ENCODE measurements at places on chromosomes 1 and 21.

DNA sequence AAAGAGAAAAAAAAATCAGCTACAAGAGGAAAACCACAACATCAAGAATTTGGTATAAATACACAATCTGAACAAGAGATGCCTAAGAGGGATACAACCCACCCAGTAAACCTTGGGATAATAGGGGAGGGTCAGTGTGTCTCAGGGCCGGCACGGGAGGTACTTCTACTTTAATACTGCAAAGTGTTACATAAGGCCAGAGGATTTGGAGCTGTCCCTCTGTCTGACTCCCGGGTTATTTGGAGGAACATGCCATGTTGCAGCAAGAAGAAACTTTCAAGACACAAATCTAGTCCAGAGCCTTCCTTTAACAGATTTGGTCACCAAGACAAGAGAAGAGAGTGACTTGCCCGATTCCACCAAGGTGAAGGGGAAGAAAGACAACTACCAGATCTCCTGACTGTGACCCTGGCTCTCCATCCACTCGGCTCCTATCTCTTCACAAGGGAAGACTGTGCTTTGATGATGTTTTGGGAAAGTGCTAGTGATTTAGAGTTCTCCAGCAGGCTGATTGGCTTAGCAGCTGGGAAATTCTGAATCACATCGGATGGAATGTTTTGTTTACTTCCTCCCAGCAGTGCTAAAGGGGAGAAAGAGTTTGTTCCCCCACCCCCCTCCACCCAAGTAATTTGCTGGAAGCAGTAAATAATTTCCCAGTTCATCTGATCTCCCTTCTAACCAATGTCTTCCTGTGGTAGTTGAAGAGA is 29.3 kb downstream of the SGIP1 start:
- no peak for DNase-seq

DNA sequence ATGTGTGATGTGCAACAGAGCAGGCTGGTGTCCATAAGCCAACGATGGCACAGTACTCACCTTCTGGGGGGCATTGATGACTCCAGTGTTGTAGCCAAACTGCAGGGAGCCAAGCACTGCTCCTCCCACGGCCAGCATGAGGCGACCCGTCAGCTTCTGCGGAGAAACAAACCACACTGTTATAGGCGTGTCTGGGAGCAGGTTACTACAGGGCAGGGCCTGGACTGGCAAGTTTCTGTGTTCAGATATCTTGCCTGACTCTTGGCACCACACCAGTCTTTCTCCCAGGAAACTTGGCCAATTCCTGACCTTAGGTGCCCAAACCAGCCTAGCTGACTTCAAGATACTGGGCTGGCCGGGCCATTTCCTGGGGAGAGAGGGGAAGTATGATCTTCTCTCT is 15.5 kb downstream of the SLC2A1 start:
- DNase-seq, result no peak

GRCh38 chr1:183223467-183223866 is 37.4 kb downstream of the LAMC2 start:
- no peak for DNase-seq

GRCh38 chr1:203559523-203559922 is 65.6 kb downstream of the OPTC start:
- DNase-seq, result no peak

DNA sequence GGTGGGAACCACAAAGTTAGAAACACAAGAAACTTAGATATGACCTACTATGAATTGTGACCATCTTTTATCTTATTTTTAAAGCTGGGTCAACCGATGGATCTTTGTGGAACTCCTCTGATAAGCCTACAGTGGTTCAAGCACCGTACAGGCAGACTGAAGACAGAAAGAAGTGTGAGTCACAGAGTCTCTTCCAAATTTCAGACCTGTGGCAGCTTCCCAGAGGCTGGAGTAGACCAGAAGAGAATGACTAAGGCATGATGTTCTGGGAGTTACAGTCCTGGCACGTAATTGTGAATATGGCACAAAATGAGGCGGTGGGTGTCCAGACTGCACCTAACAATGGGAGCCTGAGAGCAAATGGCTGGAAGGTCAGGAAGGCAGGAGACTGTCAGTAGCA is 70.0 kb downstream of the LMO4 start:
- DNase-seq, result no peak

- no peak for DNase-seq
These were observed 1.1 kb upstream of the SLC2A7 start for GRCh38 chr1:9027307-9027706.

GRCh38 chr1:214506972-214507431 is 44.4 kb downstream of the PTPN14 start:
- DNase-seq, result no peak

GRCh38 chr1:173866413-173867115 is 1.2 kb downstream of the GAS5 start:
- DNase-seq, result no peak

DNA sequence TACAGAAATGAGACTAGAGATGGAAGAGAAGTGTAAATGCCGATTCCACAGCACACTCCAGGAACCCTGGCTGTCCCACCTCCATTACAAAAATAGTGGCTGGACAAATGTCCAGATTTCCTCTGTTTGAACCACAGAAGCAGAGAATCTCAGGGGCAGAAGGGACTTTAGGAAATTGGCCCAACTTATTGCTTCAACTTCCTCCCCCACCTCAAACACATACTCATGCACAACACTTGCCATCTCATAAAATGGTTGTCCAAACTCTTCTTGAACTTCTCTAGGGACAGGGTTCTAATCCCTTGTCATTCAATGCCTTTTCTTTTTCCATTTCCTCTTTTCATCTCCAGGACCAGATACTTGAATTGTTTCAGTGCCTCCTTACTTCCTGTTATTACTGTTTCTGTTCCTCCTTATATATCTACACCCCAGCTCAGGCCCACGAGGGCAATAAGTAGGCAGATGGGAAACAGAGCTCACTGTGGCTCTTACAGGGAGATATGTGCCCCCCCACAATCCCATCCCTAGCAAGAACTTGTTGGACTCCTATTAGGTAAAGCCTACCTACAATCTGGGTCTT is 8.5 kb upstream of the B4GALT3 start:
- DNase-seq, result no peak

GRCh38 chr1:99217599-99217998 is 46.7 kb upstream of the PLPPR4 start:
- no peak for DNase-seq

DNA sequence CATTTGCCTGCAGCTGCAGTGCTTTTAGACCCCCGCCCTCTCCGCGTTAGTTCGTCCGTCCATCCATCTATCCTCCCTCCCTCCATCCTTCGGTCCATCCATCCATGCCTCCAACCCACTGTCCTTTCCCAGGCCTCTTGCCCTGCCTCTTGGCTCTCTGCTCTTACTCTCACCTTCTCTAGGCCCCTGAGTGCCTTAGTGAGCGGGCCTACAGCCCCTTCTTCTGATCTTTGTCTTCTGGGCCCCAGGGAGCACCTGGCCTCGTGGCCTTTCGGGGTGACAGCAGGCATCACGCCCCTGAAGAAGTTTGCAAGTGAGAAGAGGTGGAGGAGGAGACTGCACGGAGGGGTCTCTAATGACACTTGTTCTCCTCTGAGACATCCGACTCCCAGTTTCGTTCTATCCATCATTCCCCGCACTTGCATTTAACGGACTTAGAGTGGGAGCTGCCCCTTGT is 842 bp downstream of the ATXN7L2 start:
- DNase-seq, result no peak

GRCh38 chr1:87202451-87202850 is 126.2 kb upstream of the LMO4 start:
- DNase-seq, result no peak

- no peak for DNase-seq
These were observed 174.6 kb upstream of the FOXD3 start for GRCh38 chr1:63147783-63148182.

- no peak for DNase-seq
These were observed 98.8 kb downstream of the RABGAP1L start for GRCh38 chr1:174258148-174258550.

DNA sequence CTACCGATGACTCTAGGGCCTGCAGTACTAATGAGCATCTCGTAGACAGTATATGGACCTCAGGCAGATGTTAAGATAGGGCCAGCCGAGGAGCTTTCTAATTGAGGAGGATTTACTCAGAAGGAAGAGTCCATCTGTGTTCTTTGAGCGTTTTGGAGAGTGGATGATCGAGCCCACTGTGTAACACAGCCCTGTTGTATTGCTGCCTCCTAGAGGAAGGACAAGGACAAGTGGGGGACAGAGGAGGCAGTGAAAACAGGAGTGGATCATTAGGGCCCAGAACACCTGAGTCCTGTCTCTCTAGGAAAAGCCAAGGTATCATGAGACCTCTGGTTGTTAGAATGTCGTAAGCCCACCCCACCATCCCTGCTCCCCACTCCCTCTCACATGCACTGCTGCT is 62.9 kb downstream of the TBX19 start:
- DNase-seq, result no peak

DNA sequence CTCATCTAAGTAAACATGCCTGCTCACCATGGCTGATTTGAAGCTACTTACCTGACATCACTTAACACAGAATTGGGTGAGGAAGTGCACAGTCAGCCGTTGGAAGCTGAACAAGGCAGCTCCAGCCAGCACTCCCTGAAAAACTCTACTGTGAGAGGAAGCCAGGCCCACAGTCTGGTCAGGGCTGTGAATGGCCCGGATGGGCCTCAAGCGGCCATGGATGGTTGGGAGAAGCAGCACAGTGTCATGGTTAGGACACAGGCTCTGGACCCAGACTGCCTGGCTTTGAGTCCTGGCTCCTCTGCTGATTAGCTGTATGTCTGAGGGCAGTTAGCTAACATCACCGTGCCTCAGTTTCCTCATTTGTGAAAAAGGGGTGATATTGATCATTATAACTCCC is 267.8 kb downstream of the GRIK3 start:
- no peak for DNase-seq

Measured in vagina (tissue), 2 donors.